Activated CD8-positive, alpha-beta memory T cell treated with anti-CD3 and anti-CD28 coated beads, Interleukin-2, amount 10 ng/mL, durations not matched to agents 7 days and 5 days (primary cell): ENCODE measurements at places on chromosomes 13 and 19. TPM values are rescaled to one million over a fixed set of nuclear protein-coding genes. Genes with fewer than 3 reads are reported as not detected.
A peak's percentile ranks its signal among the peaks of the same experiment; 100 is the strongest.

SLC1A6 gene
- not detected for total RNA-seq

- peak; percentile 66 for DNase-seq
Observed at GRCh38 chr13:53151336-53152056, 122.9 kb downstream of the OLFM4 start.

GRCh38 chr19:9720541-9720940, 45.6 kb upstream of the ZNF562 start:
- no peak for DNase-seq

DCT gene
- not detected for total RNA-seq

DNA sequence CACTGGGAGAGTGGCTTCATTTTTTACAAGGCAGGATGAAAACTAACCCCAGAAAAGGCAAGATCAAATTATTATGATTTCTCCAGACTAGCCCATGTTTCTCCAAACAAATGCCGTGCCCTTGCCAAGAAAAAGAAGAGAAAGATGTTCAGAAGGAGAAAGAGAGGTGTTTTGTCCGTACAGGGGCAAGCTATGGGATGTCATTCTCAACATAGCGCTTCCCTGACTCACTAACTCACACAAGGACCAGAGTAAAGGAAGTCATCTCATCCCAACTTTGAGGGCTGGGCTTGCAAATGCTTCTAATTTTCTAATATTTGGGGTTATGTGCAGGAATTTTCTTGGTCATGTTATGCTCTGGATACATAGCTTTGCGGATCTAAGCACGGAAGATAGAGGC, 224.2 kb upstream of the MAB21L1 start:
- no peak for DNase-seq

DNA sequence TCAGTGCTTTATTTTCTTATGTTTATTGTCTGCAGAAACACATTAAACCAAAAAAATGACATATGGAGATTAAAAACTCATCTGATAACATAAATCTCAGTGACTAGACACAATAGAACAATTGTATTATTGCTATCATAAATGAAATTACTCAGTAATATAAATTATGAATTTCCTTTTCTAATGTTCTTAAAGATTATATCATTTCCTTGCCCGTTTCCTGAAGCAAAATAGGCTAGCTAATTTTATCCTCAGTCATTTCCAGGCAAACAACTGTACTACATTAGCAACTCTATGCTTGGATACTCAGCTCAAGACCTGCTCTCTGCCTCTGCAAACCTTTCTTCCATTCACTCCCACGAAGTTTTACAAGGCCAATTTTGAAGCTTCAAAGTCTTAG, 61.2 kb downstream of the RFC3 start:
- DNase-seq, result no peak

RDH13 gene
- 18.9 TPM for total RNA-seq

DNA sequence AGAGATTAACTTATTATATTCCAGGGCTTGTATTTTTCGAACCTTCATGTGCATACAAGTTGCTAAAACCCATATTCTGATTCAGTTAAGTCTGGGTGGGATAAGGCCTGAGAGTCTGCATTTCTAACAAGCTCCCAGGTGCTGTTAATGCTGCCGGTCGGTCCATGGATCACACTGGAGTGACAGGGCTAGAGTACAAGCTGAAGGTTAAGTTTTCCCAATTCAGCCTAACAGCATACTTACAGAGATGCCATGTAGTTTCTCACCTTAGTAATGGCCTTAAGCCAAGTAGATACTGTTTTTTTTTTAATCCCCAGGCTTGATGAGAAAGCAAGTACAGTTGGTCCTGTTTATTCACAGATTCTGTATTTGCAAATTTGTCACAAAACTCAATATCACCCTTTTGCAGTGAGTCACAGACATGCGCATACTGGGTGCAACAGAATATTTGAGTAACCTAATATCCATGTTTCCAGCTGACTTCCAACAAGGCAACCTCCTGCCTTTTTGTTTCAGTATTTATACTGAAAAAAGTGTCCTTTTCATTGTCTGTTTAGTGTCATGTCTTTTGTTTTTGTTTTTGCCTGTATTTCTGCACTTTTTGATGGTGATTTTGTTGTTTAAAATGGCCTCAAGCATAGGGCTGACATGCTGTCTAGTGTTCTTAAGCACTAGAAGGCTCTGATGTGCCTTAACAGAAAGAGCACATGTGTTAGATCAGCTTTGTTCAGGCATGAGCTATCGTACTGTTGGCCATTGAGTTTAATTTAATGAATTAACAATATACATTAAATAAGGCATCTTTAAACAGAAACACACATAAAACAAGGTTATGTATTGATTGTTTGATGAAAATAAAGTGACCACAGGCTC, 875.0 kb downstream of the PCDH9 start:
- DNase-seq, result no peak

DNA sequence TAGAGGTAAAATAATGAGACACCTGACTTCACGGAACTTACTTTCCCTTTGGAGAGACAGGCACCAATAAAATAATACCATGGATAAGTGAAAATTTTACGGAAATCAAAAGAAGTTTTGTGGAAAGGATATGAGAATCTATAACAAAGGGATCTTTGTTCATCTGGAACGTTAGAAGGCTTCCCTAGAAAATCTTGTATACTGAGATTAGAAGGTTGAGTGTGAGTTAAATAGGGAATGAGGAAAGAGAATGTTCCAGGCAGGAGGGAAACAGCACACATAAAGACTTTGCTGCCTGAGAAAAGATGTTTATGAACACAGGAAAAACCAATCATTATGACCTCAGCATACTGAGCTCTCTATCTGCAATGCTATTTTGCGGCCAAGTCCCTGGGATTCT, 19.6 kb upstream of the RAP2A start:
- DNase-seq, result no peak

- no peak for DNase-seq
Observed at GRCh38 chr13:31538067-31539042, 201.0 kb upstream of the RXFP2 start.

ZNF836 gene
- total RNA-seq, result 14.6 TPM
